ENCODE measurements at places on chromosomes 16 and 17.

DNA sequence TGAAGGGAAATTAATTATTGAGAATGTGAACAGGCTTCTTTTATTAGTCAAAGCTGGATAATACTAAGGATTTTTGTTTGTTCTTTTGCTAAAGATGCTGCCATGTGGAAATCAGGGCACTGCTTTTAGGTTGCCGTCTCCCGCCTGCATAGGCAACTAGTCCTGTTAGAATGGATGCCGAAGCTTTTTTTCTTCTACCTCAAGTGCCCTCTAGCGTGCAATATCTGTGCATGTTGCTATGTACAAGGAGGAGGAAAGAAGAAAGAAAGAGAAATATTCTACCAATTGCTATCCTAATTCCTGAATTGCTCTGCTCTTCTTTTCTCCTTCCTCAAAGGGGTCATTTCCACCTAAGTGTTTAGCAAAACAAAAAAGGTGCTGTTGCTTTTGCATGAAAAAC, 5.2 kb upstream of the CDH8 start:
- no peak for DNase-seq

DNA sequence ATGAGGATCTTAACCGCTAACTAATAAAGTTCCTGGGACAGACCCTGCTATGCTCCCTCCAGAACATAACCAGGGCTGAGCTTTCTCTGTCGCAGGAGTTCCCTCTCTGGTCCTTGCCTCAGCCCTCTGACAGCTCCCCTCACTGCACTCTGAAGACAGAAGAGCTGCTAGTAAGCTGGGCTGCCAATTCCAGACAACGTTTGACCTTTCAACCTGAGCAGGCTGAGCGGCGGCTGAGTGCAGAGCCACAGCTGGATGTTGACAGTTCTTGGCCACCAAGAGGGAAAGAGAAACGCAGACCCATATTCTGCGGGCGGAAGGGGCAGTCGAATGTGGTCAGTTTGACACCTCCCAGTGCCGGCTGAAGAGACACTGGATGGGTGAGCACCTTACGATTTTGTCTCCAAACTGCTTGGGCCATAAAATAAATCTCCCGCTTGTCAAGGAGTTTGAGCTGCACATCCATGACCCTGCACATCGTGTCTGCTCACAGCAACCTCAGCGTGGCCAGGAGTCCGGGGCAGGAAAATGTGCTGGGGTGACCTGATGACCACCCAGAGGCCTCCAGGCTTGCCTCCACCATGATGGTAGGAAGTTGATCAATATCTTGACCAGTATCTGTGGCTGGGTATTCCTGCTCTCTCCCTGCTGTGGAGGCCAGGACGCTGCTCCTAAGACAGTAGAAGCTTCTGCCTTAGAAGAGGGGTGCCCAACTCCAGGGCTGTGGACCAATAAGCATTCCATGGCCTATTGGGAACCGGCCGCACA, 209.2 kb downstream of the PARN start:
- DNase-seq, result no peak

DNA sequence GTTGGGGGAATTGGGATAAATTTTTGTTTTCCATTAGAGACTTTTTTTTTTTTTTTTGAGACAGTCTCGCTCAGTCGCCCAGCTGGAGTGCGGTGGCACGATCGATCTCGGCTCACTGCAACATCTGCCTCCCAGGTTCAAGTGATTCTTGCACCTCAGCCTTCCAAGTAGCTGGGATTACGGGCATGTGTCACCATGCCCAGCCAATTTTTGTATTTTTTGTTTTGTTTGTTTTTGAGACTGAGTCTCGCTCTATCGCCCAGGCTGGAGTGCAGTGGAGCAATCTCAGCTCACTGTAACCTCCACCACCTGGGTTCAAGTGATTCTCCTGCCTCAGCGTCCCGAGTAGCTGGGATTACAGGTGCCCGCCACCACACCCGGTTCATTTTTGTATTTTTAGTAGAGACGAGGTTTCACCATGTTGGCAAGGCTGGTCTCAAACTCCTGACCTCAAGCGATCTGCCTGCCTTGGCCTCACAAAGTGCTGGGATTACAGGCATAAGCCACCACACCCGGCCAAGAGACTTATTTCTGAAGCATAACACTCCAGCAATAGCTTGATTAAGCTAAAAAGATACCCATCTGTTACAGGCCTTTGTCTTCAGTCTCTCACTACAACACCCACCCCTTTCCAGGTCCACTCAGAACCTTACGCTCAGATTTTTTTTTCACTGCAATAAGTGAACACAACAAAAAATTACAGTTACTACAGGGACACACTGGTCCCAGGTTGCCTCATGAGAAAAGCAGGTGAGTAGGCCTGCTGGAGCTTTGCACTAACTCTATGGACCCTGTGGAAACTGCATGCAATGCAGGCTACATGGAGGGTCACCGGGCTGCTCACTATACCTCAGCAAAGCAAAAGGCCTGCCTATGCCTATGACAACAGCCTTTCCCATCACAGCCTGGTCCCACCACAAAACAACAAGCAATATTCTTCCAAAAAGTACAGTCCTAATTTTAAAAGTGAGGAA, 34.6 kb downstream of the KANSL1 start:
- DNase-seq, result no peak

DNA sequence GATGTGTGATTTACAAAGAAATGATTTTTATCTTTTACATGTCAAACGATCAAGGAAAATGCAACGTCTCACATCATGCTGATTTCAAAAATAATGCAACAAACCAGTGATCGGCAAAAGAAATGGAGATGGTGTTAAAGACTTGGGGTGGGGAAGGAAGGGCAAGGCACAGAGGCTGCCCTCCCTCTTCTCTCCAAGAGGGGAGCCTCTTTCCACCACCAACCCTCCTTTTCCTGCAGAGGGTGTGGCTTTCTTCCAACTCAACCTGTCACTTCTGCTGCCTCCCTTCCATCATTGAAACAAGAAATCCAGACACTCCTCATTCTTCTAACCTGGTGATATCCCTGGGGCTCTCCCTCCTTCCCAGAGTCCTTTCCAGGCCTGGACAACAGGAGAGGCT, 320.8 kb downstream of the SLC39A11 start:
- DNase-seq, result no peak

- no peak for DNase-seq
These were observed 482 bp downstream of the DCTPP1 start for GRCh38 chr16:30429418-30429677.

GRCh38 chr16:87161822-87162676, 155.1 kb downstream of the C16orf95 start:
- no peak for DNase-seq
